Activated CD4-positive, alpha-beta T cell treated with anti-CD3 and anti-CD28 coated beads for 36 hours (primary cell): ENCODE measurements at places on chromosomes 12 and 14.

GRCh38 chr12:68391937-68392336, 59.8 kb upstream of the MDM1 start:
- DNase-seq: no peak

GRCh38 chr12:51056242-51056641, 8.1 kb downstream of the LETMD1 start:
- DNase-seq: no peak

DNA sequence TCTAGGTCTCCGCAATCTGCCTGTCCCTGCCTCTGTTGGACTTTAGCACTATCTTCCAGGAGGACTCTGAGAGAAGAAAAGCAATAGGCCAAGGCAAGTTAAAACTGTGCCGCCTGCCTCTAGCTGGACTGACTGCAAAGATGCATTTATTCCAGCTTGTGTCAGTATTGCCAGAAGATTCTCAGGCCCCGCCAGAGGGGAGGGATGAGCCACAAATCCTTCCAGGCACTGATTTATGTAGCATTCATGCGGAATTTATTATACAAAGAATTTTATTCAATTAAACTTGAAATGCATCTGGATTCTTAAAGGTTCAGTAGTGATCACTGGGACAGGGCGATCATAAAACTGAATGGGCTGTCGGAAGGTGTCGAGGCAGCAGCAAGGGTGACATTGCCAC, 19.8 kb downstream of the MMAB start:
- DNase-seq: no peak

DNA sequence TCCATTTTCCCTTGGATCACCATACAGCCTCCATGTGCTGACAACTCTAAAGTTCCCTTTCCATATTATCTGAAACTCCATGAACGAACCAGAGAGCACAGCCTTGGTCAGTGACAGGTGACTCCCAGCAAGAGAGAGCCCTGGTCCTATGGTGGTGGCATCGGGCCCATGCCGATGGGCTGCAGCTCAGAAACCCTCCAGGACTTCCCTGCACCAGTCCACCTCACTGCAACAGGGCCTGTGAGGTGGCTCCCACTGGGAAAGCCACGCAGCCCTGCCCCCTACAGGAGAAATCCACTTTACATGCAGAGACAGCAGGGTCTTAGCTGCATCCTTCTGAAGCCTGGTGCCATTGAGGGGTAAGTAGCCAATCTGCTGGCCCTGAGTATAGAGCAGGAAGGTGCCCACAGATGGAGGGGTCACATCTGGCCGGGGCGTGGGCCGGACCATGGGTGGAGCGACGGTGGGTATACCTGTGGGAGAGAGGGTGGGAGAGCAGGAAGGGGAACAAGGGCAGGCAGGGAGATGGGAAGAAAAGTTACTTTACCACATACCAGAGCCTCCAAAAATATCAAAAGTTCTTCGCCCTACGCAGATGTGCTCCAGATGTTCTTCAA, 24.7 kb downstream of the RTRAF start:
- DNase-seq: peak; percentile 35

GRCh38 chr14:71448431-71449315, 483.6 kb upstream of the RGS6 start:
- DNase-seq: no peak

- no peak for DNase-seq
These were observed 19.7 kb upstream of the NR1H4 start for GRCh38 chr12:100453951-100454350.

GRCh38 chr12:107229827-107230226, 136.5 kb upstream of the CRY1 start:
- DNase-seq: no peak

GRCh38 chr12:124497658-124498057, 69.8 kb downstream of the NCOR2 start:
- no peak for DNase-seq

DNA sequence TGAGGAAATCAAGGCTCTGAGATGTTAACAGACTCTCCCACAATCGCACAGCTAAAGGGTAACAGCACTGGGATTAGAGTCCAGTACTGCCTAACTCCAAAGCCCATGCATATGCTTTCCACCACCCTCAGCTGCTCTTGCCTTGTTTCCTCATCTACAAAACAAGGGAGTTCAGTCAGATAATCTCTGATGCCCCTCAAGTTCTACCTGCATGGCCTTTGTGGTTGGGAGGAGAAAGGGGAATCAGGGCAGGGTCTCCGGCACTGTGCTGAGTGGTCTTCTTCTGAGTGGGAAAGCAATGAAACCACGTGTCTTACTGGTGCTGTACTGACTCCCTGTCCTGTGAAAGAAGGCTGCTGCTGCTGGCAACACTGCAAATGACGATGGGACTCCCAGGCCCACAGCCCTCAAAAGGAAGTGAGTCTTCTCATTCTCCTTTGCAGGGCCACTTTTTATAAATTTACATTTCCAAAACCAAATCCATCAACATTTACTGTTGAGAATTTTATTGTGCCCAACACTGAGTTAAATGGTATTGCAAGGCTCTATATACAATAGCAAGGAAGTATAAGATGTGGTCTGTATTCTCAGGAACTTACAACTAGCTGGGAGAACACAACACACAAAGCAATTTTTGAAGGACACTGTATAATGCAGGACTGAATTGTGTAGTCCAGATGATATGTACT, 19.7 kb upstream of the DUSP16 start:
- peak; percentile 38 for DNase-seq

DNA sequence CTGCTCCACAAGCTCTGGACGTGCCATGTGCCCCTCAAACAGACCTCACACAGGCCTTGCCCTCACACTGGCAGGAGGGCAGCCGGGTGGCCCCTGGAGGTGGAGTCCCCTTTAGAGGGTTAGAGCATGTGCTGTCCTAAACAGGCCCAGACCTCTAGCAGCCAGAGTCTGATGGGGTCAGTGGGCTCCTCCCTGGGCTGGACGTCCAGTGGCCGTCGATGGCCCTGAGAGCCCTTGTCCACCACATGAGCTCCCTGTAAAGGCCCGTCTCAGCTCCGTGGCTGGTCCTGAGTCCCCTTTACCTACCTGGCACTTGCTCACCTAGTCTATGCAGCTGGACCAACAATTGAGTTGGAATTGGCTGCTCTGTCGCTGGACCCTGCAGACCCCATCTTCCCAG, 3.8 kb downstream of the TMEM179 start:
- DNase-seq: peak; percentile 0

DNA sequence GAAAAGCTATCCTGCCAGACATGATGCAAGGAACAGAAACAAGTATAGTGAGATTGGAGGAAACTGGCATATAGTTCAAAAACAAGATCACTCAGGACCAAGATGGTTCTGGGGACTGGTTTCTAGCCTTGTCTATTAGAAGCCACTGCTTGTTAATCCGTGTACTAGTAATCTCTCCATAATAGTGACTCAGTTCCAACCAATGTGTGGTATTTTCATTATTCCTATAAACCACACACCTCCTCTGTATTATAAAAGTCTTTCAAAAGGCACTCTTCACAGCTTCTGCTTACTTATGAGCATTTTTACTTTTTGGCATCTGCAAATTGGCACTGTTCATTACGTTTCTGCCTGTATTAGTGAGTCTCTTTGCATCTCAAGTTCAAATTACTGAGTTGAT, 140.3 kb downstream of the SLC6A15 start:
- DNase-seq: no peak

- DNase-seq: no peak
These were observed 1007.4 kb upstream of the NOVA1 start for GRCh38 chr14:27605282-27605681.

DNA sequence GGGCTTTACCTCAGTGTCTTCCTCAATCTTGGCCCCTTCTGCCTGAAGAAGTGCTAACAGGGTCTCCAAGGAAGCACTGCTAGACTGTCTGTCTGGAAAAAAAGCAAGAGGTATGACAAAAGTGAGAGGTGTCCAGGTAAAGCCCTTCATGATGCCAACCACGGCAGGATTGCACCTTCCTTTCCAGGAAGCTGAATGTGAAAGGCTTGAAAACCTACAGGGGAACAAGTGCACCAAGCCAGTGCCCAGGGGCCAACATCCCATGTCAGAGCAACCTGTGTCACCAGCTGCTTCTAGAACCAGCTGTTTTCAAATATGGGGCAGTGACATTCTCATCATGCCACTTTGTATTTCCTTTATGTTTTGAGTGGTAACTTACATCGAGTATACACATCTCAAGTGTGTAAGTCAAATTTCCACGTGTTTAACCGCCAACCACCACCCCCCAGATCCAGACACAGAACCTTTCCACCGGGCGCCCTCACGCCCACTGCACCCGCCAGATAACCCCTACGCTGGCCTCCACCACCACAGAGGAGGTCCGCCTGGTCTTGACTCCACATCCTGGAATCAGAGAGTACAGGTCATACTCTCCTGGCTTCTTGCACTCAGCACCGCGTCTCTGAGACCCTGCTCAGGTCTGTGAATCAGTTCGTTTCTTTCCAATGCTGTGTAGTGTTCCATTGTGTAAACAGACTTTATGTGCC, 27.3 kb downstream of the VPS37B start:
- DNase-seq: no peak

- no peak for DNase-seq
These were observed 15.5 kb downstream of the TPCN1 start for GRCh38 chr12:113236539-113237399.

- DNase-seq: no peak
These were observed 278.6 kb downstream of the FOXG1 start for GRCh38 chr14:29045237-29045636.

DNA sequence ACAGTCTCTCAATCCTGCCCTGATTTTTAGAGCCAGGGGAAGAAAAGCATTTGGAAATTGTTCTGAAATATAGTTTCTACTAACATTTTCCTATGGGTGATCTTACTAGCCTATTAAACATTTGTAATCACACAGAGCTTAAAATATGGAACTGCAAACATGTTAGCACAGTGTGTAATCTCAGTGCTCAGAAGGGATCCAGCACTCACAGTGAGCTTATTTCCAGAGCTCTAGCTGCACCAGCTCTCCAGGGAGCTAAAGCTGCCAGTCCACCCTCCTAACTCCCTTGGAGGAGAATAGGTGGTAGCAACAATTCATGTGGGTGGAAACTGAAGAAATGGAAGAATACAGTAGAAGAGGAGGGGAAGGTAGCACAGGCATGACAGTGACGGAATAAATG, 64.9 kb upstream of the SYT1 start:
- DNase-seq: no peak

DNA sequence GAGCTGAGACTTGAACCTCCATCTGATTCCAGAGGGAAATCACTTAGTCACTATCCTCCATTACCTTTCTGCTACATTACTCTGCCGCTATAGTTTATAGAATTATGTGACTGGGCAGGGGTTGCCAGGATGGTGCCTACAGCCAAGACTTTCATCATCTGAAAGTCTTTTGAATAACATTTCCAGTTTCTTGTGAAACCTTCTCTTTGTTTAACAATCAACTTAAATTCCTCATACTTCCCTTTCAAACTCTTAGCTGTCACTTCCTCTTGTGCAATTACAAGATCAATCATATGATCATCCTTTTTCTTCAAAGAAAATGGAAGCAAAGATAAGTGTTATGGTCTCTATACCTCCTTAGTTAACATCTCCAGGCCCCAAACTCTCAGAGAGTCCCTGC, 25.4 kb upstream of the PELI2 start:
- DNase-seq: no peak
